ENCODE measurements at places on chromosomes 3 and 15.

GRCh38 chr3:180049391-180049790 lies 12.7 kb upstream of the PEX5L start:
- no peak for DNase-seq

- no peak for DNase-seq
These were observed 7.8 kb upstream of the NRROS start for GRCh38 chr3:196631682-196632045.

GRCh38 chr3:56884387-56884786 lies 82.6 kb upstream of the ARHGEF3 start:
- no peak for DNase-seq

- no peak for DNase-seq
These were observed 43.4 kb downstream of the NPTN start for GRCh38 chr15:73589766-73590165.

- no peak for DNase-seq
These were observed 517.1 kb upstream of the CCDC54 start for GRCh38 chr3:106860182-106860581.

DNA sequence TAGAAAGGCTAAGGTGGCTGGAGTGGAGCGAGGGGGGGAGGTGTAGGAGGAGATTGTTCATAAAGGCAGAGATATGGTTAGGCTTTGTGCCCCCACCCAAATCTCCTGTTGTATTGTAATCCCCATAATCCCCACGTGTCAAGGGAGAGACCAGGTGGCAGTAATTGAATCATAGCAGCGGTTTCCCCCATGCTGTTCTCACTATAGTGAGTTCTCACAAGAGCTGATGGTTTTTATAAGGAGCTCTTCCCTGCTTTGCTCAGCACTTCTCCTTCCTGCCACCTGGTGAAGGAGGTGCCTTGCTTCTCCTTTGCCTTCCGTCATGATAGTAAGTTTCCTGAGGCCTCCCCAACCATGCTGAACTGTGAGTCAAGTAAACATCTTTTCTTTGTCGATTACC lies 64.7 kb upstream of the CFAP161 start:
- no peak for DNase-seq

DNA sequence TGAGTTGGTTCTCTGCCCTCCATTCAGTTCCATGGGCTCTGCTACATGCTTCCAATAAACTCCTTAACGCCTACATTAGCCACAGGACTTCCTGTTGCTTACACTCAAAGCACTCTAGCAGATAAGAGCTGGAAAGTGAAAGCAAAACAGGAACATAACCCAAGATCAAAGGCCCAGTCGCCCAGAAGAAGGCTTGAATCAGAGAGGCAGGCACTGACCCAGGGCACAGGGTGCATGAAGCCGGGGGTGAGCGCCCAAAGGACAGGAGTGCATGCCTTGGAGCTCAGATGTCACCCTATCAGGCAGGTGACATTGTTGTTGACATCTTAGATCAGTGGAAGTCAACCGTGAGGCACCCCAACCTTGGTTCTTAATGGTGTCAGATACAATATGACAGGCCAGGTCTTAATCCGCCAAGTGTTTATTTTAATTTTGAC lies 235.1 kb downstream of the UACA start:
- DNase-seq: no peak

DNA sequence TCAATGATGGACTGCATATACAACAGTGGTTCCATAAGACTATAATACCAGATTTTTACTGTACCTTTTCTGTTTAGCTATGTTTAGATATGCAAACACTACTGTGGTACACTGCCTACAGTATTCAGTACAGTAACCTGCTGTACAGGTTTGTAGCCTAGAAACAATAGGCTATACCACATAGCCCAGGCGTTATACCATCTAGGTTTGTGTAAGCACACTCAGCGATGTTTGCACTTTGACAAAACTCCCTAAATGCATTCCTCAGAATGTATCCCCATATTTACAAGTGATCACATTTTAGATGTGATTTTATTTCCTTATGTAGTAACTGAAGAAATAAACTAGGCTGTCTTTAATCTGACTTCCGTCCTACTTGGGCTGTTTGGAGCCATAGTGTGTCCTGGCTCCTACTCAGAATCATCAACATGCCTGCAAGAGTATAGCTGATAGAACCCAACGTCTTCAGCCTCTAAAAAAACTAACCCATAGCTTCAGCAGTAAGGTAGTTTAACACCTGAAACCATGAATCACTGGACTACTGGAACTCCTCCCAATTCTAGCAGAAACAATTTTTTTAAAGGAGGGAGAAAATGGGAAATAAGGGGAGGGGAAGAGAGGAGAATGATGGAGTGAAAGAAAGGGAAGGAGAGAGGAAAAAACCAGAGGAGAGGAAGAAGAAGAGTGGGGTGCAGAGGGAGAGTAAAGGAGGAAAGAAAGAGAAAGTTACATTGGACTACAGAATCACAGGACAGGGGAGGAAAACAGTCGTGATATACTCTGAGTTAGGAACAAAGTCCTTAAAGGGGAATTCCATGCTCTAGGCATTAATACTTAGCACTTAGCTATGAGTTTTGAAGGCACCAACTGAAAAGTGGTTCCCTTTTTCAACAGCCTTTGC lies 67.7 kb upstream of the PLXND1 start:
- DNase-seq: no peak

Data from cortex of kidney (tissue), 1 donor.